Fibroblast of upper back skin (primary cell): ENCODE measurements at places on chromosomes 16 and 17.

DNA sequence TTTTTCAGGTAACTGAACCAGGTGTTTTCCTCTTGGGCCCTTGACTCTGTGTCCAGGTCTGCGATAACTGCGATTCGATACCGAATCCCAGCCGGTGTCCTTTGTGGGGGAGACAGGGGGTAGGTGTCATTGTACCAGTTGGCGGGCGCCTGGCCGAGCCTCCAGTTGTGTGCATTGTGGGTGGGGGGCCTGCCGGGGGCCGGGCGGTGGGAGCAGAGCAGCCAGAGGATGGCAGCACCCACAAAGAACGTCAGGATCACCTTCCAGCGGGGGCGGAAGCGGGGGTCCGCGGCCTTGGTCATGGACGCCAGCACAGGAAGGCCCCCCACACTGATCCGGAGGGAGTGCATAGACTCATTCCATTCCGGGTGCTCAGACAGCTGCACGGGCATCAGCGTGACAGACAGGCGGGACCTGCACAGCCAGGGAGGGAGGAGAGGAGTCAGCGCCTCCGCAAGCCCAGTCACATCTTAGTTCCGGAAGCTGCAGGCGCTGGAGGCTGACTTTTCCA, 12.3 kb downstream of the CANT1 start:
- no peak for DNase-seq

GRCh38 chr17:8859027-8859803, 8.3 kb downstream of the PIK3R6 start:
- DNase-seq: peak; percentile 82

GRCh38 chr17:73091770-73092522, 542 bp downstream of the SLC39A11 start:
- DNase-seq: peak; percentile 19

- no peak for DNase-seq
Measured at GRCh38 chr17:51319186-51319585, 58.8 kb downstream of the UTP18 start.

DNA sequence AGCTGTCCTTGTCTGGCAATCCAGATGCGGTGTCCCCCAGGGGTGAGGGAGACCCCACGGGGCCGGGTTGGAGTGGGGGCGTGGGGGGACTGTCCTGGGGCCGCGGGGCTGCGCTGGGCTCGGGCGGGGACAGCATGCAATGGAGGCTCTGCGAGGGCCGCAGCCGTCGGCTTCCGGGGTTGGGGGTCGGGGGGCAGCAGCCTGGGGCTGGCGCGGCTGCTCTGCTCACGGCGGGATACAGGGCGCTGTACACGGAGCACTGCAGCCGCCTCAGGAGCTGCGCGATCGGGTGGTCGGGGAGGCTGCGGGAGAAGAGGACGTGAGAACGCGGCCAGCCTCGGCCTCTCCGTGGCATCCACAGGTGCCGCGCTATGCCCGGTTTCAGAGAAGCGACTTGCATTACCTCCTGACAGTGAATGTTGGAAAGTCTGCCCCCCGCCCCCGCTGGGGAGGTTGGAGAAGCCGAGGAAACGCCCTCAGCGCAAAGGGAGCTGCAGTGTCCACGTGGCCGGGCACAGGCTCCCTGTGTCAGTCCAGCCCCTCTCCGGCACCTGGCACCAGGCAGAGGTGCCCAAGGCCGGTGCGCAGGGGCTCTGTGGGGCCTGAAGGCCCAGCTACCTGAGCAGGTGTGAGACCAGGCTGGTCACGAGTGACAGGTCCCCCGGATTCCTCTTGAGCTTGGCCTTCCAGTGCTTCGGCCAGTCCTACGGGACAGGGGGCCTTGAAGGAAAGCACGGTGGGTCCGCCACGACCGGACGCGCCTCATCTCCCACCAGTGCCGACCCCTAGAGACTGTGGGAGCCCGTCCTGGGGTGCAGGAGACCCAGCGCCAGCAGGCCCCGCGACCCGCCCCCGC, 9.4 kb upstream of the SPATA2L start:
- DNase-seq: no peak

GRCh38 chr16:66588981-66589713, 9.9 kb downstream of the CMTM2 start:
- no peak for DNase-seq
